ENCODE measurements at places on chromosomes 2 and 18.

- DNase-seq, result no peak
These were observed 11.8 kb downstream of the ERFE start for GRCh38 chr2:238170386-238171071.

DNA sequence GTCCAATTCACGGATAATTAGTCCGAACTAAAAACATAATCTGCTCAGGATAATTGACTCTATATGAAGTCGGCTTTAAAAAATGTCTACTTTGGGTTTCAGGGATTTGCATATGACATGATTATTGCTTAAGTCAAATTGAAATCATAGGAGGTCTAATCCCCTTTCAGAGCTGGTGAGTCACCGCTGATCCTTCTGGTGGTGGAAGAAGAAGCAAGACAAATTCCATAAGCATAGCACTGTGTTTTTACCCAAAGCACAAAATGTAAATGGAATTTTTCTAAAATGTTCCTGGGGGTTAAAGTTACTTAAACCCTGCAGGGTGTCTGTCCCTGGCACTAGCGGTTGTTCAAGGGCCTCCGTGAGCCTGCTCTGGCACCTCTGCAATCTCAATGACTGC, 460.2 kb downstream of the LRATD1 start:
- no peak for DNase-seq

DNA sequence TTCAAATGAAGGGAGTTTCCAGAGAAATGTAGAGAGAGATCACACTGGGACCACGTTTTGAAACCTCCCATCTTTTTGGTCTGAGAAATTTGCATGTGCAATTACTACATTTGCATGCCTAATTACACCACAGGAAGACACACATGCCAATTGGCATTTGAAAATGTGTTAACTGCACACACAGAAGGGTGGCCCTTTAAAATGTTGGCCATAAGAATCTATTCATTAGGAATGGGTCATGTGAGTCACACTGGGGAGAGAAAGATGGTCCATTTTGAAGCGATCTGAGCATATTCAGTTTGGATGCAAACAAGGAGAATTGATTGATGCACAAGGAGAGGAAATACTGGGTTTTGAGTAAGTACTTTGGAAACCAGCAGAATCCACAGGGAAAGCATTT, 1407.1 kb upstream of the ACVR2A start:
- DNase-seq, result no peak

DNA sequence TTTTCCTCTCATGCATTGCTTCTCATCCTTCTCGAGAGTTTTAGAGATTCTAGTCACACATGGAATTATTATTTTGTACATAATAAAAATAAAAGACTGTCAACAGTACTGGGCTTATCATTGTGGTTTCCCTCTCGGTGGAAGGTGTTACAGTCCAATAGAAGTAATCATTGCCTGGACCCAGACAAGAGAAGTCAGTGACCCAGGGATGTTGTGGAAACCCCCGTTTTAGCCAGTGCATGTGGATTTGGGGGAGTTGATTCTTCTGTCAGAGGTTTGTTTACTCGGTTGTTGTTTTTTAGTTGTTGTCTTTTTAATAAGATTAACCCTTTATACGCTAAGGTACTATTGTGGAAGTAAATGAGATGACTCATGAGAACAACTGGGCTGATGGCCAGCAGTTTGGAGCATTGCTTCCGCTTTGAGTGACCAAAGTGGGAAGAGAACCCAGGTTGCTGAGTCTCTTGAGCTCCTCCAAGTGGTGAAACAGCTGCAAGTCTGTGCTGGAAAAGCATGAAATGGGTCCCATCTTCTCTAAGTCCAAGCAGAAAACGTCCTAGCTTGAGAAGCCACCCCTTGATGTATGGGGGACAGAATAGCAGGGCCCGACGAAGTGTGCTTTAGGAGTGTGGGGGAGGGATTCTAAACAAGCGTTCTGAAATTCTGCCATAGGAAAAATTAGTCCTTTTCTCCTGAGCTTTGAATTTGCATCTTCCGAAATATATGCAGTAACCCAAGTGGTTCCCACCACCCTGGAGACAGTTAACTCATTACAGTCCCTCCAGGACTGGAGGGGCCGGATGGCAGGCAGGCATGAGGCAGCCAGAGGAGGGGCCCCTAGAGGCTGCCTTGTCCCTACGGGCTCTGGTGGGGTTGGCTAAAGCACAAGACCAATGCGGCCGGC, 61.8 kb upstream of the GPR45 start:
- peak; percentile 48 for DNase-seq

DNA sequence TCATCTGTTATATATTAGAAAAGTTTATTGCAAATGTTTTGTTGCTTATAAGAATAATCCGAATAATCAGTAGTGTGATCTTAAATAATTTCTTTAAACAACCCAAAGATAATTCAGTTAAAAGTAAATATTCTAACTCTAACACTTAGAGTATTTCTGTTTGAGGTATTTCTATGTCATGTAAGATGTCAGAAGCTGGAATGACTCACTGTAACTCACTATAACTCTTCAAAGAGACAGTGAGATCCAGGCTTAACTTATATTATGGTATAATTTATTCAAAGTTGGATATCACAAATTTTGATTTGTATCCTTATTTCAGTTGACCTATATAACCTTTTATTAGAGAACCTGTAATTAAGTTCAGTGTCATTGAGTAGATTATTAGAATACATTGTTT, 6.9 kb downstream of the MBD5 start:
- no peak for DNase-seq

GRCh38 chr2:121489284-121489683, 41.4 kb upstream of the RNU4ATAC start:
- no peak for DNase-seq

- no peak for DNase-seq
These were observed 88.8 kb upstream of the MAP4K4 start for GRCh38 chr2:101608408-101609310.

GRCh38 chr18:36295880-36296301, 1.6 kb upstream of the FHOD3 start:
- no peak for DNase-seq

GRCh38 chr2:192773044-192773443, 578.3 kb upstream of the TMEFF2 start:
- no peak for DNase-seq

- DNase-seq, result no peak
These were observed 67.2 kb upstream of the ETAA1 start for GRCh38 chr2:67329951-67330350.

DNA sequence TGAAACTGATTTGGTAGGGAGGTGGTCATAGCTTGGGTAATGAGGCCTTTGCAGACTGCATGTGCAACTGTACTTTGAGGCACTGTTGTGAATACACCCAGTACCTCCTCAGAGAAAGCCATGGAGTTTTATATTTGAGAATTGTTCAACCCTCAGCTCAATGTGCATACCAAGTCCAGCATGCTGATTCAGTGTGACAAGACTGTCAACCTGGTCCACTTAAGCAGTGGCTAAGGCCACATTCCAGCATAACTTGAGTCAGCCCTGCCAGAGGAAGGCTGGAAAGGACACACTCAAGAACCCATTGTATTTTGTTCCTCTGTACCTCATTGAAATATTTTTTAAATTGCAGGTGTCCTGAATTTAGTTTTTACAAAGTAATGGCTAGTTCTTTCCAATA, 121.8 kb upstream of the HNMT start:
- no peak for DNase-seq

- no peak for DNase-seq
These were observed 19.7 kb upstream of the FHL2 start for GRCh38 chr2:105418522-105418921.

GRCh38 chr18:44830581-44830980, 149.9 kb downstream of the SETBP1 start:
- DNase-seq, result no peak

DNA sequence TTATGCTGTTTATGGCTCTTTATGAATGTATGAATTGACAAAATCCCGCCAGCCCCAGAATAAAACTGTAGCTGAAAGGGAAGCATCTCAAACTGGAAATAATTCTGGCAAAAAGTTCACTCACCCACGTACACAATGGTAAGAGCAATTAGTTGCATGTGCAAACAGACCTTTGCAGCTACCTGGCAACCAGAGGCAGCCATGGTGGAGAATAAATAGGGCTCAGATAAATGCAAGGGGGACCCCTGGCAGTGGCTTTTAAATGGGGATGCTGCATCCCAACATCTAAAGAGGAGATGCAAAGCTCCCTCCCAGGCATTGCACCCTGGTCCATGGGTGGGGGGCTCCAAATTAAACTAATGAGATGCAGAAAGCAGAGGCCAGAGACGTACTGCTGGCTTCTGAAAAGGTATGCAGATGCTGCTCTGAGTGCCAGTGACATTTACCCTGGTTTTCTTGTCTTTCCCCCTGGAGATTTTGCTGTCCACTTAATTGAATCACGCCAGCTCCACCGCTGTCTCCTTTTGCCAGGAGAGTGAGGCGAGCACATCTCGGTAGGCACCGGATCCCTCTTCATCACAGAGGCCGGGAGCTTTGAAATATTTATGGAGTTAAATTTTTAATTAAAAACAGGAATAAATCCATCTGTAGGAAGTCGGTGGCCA, 126.6 kb upstream of the NRP2 start:
- DNase-seq, result no peak

DNA sequence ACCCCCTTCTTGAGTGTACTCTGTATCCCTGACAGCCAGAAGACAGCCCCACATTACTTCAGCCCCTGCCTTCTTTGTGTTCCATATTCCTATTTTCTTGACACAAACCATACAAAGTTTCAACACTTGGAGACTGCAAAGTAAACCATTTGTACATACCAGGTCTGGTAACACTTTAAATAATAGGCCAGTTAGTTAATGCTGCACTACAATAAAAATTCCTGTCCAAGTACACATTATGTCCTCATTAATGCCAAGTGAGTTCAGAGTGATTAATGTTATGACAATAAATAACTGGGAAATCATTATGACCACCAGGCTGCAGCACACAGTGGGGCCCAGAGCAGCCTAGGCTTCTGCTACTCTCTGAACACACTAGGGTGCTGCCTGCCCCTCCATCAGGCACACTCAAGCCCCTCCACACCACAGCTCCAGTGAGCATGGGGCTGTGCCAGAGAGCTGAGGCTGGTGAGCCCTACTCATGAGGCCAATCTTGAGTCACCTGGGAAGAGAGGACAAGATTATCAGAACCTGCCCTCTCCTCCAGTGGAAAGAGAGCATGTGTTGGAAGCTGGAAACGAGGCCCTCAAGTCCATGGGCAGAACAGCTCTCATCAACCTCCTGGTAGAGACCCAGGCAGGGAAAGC, 138.7 kb downstream of the TTC32 start:
- DNase-seq, result no peak

DNA sequence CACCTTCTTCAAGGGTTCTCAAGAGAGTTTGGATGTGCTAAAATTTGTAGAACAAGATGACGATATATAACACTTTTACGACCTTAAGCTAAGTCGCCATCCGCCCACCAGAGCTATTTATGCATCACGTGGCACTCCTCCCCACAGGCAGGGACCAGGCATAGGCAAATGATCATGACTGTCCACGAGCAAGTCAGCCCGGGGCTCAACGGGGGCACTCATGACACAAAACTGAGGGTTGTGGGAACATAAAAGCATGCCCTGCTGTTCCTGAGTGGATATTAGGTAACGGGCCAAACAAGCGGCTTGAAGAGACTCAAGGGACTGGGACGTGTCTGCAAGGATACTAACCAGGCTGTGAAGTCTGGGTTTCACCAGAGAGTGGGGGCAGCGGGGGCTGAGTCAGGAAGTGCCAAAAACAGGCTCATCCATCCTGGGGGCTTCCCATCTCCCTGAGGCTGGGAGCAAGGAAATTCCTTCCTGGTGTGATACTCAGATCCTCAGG, 58.1 kb downstream of the FAM178B start:
- no peak for DNase-seq

- DNase-seq, result peak; percentile 2
These were observed 360.9 kb downstream of the ERBB4 start for GRCh38 chr2:212177724-212178123.

GRCh38 chr2:105143467-105144151, 97.9 kb upstream of the GPR45 start:
- DNase-seq, result no peak

DNA sequence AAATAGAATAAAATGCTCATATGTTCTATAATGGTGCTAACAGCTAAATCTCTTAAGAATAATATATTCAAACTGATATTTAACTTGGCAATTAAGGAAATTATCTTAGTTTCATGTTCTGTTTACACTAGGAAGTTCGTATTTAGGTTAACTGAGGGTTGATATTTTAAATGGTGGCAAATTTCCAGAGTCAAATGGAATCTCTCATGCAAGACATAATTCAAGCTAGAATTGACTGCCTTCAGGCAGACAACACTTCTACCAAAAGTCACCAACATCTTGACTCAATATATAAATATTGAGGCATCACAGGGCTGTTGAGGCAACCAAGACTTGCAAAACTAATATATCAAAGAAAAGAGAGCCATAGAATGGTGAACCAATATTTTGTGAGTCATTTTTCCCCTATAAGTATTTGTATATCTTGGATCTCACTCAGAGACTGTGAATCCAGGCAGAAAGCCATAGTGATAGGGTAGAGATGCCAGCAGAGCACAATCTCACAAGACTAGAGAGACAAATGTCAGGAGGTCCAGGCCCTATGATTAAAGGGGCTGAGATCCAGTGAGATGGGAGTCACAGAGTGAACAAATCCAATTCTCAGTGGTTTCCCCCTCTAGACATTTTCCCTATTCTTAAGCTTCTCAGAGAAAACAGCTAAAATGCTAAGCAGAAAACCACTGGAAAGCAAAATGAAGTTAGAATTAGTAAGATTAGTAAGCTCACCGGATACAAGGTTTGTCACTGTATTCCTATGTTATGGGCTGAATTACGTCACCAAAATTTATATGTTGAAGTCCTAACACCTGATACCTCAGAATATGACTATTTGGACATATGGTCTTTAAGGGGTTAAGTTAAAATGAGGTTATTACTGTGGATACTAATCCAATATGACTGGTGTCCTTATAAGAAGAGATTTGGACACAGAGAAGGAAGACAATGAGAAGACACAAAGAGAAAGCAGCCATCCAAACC, 358.2 kb upstream of the UBE2E3 start:
- DNase-seq, result no peak

GRCh38 chr18:46510386-46510785, 146.6 kb downstream of the LOXHD1 start:
- DNase-seq, result no peak

- no peak for DNase-seq
These were observed 89.3 kb upstream of the OTOS start for GRCh38 chr2:240229603-240230235.

DNA sequence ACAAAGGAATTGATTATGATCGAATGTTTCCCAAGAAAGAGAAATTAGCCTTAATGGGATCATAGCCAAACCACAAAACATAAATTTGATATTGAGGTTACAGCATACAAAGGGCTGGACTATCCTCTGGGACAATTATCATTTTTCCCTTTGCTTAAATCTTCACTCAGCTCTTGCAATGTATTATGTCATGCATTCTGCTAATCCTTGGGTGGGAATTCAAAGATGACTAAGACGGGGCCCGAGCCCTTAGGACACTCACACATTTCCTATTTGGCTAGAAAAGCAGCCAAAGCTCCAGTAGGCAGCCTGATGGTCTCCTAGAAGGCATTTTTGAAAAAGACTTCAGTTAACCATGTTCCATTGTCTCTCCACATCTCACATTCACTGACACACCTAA, 17.2 kb upstream of the NMI start:
- DNase-seq, result no peak

Measured in Kasumi-1 (cell line).